ENCODE measurements at places on chromosomes 6 and 20. TPM values are rescaled to one million over a fixed set of nuclear protein-coding genes. Genes with fewer than 3 reads are reported as not detected.

CENPQ gene
- 18.4 TPM for total RNA-seq

PRDM13 gene
- not detected for total RNA-seq

TTLL9 gene
- total RNA-seq: not detected

SYS1 gene
- total RNA-seq: 38.8 TPM

SYNGAP1 gene
- 24.9 TPM for total RNA-seq

SLC44A4 gene
- total RNA-seq: not detected

COX4I2 gene
- not detected for total RNA-seq

MRPL2 gene
- total RNA-seq: 108 TPM

FOXC1 gene
- 0.13 TPM for total RNA-seq

HACE1 gene
- total RNA-seq: 12.5 TPM

VSTM2L gene
- total RNA-seq: not detected

TUBB1 gene
- not detected for total RNA-seq

MAP7 gene
- 0.94 TPM for total RNA-seq

SLC52A3 gene
- not detected for total RNA-seq

ID4 gene
- not detected for total RNA-seq

B3GAT2 gene
- total RNA-seq: not detected

TRIM39 gene
- total RNA-seq: 18.6 TPM

SOD2 gene
- 89.6 TPM for total RNA-seq

BCAS4 gene
- 23.7 TPM for total RNA-seq

HAO1 gene
- not detected for total RNA-seq

SLC17A9 gene
- 48.5 TPM for total RNA-seq

IRF4 gene
- total RNA-seq: 662 TPM

TRDN gene
- not detected for total RNA-seq

MATN4 gene
- total RNA-seq: 0.32 TPM

MAS1 gene
- not detected for total RNA-seq

LRRC73 gene
- total RNA-seq: 0.17 TPM

YWHAB gene
- 260 TPM for total RNA-seq

DZANK1 gene
- 2.5 TPM for total RNA-seq

SMIM26 gene
- total RNA-seq: 54.2 TPM

SPINT4 gene
- not detected for total RNA-seq

EDN3 gene
- total RNA-seq: not detected

TSPO2 gene
- total RNA-seq: not detected

DOK5 gene
- total RNA-seq: 4.7 TPM

PI3 gene
- total RNA-seq: not detected

DOP1A gene
- total RNA-seq: 8.0 TPM
